GOT3 (cell line): ENCODE measurements at places on chromosomes 4 and X.

GRCh38 chr4:81930506-81931238 lies 443.1 kb downstream of the HNRNPD start:
- DNase-seq, result no peak

DNA sequence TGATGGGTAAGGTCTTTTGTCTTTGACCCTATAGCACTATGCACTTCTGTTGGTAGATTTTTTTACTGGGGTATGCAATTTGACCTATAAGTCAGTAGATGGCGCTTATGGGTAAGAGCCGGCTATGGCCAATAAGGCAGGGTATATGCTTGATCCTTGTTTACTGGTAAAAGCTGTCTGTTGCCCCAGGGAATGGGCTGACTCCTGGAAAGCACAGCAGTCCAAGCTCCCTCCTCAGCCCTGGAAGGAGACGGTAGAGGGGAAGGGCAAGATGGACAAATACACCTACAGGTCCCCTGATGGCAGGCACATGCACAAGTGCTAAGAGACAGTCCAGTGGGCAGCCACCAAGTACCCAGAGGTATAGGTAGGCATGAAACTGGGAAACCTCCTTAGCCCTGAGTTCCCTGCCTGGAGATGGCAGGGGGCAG lies 63.7 kb downstream of the ADAMTS3 start:
- no peak for DNase-seq

DNA sequence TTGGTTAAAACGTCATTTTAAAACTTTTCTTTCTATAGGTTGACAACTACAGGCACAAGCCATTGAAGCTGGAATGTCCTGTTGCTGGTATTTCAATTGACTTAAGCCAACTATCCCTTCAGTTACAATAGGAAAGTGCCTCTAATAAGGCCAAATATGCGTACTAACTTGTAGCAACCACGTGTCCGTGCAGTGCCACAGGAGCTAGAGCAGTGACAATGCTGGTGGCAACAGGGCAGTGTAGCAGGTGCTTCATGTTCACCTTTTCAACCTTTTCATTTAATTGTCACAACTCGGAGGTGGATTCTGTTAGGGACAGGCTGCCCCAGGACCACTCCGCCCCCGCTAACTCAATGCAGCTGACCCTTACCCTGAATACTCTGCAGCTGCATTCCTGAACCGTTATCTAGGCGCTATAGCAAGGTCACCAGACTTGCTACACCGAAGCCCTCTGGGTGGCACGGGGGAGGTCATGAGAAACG lies 37.7 kb downstream of the ERVMER34-1 start:
- DNase-seq, result no peak

DNA sequence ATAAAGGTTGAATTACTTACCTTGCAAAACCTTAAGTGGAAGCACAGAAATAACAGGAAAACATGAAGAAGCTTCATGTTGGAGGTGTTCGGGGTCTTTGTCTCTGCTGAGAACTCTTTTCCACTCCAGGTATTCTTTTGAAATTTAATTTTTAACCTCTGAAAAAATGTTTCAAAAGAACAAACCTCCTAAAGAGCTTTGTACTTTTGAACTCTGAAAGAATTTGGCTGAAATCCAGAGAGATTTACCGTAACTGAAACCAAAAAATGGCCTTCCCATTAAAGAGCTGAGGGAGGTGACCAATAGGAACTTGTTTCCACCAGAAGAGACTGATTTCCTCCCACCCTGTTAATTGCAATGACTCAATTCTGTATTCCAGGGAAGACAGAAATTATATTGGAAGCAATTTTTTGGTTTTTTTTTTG lies at the start of gene CFI:
Gene CFI, minus strand, starts transcription at position 105 of the 425 bp plus-strand sequence. Its CDS starts 28 bp downstream, at position 77.
- DNase-seq, result no peak

GRCh38 chr4:113742643-113743042 lies 18.9 kb downstream of the CAMK2D start:
- DNase-seq, result no peak

DNA sequence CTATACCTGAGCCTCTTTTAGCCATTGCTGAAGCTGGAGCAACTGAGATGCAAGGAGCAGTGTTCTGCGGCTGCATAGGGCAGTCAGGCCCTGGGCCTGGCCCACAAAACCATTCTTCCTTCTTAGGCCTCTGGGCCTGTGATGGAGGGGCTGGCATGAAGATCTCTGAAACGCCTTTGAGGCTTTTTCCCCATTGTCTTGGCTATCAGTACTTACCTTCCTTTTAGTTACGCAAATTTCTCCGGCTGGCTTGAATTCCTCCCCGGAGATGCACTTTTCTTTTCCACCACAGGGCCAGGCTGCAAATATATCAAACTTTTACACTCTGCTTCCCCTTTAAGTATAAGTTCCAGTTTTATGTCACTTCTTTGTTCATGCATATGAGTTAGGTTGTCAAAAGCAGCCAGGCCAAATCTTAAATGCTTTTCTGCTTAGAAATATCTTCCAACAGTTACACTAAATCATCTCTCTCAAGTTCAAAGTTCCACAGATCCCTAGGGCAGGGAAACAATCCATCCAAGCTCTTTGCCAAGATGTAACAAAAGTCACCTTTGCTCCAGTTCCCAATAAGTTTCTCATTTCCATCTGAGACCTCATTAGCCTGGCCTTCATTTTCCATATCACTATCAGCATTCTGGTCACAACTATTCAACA lies 194.4 kb upstream of the PCDH7 start:
- DNase-seq, result no peak

DNA sequence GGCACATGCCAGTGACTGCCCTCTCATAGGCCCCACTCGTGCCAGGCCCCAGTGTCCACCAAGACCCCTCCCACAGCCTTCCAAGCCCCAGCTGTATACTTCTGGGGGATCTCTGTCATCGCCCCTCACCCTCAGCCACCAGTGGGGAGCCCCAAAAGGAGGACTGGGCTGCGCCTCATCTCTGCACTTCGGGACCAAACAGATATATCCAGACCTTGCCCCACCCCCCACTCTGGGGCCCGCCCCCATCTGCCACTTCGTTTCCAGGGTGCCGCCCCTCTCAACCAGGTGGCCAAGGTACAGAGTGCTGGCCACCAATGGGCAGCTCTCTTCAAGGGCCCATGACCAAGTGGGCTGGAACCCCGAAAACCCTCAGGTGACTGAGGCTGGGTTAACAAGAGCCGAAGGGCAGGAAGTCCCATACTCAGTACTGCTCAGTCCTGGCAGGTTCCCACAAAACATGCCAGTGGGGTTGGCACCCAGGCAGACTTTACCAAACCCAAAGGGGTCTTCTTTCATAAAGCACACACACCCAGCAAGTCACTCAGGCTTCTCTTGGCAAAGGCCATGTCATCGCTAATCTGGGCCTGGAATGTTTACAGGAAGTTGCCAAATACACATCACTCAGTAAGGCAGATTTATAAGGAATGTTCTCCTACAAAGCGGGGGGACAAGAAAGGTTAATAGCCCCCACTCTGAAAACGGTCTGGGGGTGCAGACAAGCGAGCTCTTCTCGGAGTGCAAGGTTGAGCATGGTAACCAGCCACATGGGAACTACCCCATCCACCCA lies 4.4 kb downstream of the ZFYVE28 start:
- no peak for DNase-seq

DNA sequence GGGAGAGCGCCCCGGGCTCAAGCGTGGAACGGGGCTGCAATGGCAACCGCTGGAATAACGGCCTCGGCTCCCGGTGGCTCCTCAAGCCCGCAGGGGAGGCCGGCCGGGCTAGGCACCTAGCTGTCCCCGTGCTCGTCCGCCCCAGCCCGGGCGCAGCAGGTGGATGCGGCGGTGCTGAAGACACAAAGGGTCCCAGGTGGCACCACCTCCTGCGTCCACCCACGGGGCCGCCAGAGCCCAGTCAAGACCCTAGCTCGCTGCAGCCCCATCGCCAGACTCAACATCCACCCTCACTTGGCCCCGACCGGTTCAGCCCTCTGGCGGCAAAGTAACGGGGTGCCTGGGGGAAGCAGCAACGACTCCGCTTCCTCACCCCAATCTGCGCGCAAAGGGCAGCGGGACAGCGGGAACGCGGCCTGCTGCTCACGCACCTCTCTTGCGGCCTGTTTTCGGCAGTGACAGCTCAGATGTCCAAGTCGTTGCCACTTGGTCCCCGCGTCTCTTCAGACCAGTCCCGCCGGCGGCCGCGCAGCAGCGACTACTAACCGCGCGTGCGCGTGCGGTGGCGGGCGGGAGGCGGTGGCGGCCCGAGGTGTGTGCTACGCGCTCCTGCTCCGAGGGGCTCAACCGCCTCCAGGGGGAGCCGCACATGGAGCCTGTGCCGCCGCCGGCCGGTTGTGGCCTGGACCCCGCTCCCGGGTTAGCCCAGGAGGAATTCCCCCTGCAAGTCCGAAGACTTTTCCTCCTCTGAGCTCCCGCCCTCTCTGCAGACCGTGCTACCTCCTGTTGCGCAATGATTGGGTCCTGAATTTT lies at the start of gene CLGN:
Gene CLGN, minus strand, starts transcription at position 543 of the 813 bp plus-strand sequence. CDS start 14,570 bp downstream, outside the sequence.
- peak; percentile 3 for DNase-seq

DNA sequence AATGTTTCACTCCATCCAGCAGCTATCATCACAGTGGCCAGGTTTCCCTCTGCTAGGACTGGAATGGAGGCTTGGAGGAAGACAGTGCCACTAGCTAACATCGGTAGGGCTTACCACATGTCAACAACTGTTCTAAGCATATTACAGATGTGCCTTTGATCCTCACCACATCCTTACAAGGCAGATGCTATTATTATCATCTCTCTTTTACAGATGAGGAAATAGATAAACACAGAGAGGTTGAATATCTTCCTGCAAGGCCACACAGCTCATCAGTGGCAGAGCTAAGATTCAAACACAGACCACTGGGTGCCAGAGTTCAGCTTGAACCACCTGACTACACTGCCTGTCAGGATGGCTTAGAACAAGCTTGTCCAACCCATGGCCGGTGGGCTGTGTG lies 47.4 kb downstream of the MAMLD1 start:
- no peak for DNase-seq

GRCh38 chr4:10128761-10129160 lies 12.2 kb upstream of the WDR1 start:
- no peak for DNase-seq

GRCh38 chrX:39253551-39253950 lies 452.3 kb downstream of the MID1IP1 start:
- DNase-seq, result no peak

- DNase-seq, result no peak
Observed at GRCh38 chrX:150372280-150372679, 9.2 kb downstream of the MAMLD1 start.

DNA sequence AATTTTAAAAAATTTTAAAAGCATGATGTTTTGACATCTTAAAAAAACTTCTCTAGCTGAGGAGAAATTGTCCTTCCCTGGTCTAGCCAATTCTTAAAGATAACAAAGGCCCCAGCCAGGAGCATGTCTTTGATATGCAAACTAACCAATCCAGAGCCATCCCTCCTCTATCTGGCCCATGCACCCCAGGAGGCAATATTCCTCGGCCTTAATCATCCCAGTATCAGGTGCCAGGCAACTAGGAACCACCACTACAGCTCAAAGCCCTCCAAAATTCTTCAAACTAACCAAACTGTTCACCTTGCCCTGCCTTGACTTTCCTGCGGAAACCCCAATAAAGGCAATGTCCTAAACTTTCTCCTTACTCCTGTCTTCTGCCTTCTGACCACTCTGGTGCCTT lies 97.8 kb upstream of the USP9X start:
- no peak for DNase-seq

DNA sequence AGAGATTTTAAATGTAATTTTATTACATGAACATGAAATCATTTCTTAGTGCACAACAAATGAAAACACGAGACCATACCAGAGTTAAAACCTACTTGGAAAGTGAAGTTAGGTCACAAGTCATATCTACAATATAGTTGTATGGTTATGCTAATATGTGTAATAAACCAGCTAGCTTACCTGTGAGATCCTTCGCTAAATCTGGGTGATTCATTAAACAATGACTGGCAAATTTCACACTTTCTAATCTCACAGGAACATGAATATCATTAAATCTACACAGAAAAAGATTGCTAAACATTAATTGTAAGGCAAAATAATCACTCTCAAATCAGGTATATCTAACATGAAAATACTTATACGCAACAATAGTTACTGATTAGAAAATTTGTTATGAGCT lies 67.6 kb downstream of the PDS5A start:
- DNase-seq, result no peak
